ENCODE measurements at places on chromosomes 7 and 10.

- no peak for DNase-seq
These were observed 762.0 kb downstream of the SORCS1 start for GRCh38 chr10:106402458-106402857.

- DNase-seq, result no peak
These were observed 25.2 kb downstream of the CREB3L2 start for GRCh38 chr7:137976696-137977095.

DNA sequence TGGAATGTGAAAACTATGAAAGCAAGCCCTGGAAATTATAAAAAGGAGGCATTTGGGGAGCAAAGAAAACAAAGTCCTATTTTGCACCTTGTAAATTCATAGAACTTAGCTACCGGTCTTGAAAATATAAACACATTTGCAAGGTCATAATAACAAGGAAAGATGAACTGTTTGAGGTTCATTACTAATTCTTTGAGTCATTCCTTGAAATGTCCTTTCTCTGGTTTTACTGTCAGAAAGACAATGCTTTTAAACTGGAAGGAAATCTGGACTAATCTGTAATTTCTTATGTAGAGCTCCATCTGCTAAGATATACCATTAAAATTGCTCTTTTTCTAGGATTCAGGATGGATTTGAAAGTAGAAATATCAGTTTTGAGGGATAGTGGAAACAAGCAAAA, 1.4 kb downstream of the ERLIN1 start:
- DNase-seq, result no peak

- DNase-seq, result no peak
These were observed 287.5 kb upstream of the KLF14 start for GRCh38 chr7:131021460-131021859.

DNA sequence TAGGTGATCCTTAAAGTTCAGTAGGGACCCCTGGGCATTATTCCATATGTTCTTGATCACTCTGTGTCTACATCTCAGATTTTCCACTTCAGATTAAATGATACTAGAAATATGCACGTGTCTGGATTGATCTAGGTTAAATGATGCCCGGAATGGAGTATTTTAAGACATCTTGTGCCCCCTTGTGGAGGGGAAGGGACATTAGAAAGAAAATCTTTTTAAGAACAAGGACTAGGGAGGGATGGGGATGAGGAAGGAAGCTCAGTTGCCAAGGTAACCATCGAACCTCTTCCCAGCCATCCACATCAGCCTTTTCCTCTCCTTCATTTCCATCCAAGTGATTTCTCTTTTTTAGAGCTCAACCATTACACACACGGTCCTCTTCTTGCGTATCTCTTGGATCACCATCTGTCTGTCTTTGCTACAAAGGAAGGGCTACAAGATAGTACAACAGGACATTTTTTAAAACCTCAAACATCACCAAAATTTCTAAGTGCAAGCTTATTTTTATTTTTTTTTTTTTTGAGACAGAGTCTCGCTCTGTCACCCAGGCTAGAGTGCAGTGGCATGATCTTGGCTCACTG, 40.5 kb downstream of the PRSS2 start:
- DNase-seq, result peak; percentile 13

- no peak for DNase-seq
These were observed 121.8 kb downstream of the WDR37 start for GRCh38 chr10:1177936-1178335.

DNA sequence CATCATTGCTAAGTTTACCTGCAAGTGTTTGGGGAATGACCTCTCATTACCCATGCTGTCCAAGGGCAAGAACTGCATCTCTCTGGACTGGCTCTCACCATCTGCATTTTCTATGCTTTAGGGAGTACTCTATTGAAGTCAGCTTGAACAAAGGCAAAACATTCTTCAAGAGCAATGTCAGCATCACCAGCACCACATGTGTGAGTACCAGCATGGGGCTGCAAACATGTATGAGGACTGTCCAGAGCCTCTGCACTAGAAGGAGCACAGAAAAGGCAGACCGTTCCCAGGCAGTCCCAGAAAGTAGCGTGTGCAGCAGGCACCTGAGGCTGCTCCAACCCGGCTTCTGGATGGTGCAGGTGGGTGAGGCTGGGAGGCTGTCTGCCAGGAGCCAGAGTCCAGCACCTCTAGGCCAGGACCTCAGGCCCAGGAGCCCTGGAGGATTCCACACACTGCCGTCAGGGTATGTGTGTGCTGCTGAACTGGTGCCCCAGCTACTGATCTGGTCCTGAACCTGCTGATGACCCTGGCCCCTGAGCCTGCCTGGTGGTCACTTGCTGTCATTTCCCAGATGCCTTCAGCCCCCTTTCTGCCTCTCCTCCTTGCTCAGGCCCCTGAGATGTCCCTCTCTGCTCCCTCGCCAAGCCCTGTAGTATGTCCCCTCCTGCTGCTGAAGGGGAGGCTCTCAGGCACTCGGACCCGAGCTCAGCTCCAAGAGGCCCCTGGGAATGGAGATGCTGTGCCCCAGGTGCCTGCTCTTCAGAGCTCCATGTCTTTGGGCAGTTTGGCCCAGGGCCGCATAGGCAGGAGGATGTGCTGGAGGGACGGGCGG, 20.7 kb downstream of the ANTXRL start:
- DNase-seq, result no peak

GRCh38 chr7:128922496-128923410, 12.2 kb upstream of the KCP start:
- no peak for DNase-seq

- no peak for DNase-seq
These were observed 11.0 kb downstream of the MAPK8 start for GRCh38 chr10:48317321-48317990.

GRCh38 chr7:473211-473734, 46.4 kb downstream of the PDGFA start:
- DNase-seq, result no peak

DNA sequence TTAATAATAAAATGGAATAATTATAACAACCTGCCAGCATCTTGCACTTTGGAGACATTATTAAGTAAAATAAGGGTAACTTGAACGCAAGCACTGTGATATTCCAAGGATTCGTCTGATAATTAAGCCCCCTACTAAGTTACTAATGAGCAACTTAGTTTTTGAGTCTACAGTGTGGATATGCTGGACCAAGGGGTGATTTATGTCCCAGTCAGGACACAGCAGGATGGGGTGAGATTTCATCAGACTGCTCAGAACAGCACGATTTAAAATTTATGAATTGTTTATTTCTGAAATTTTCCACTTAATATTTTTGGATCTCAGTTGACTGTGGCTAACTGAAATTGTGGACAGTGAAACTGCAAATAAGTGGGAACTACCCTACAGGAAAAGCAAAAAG, 182.8 kb upstream of the PHF14 start:
- no peak for DNase-seq

GRCh38 chr7:128833148-128833945, 3.1 kb downstream of the FLNC start:
- no peak for DNase-seq

DNA sequence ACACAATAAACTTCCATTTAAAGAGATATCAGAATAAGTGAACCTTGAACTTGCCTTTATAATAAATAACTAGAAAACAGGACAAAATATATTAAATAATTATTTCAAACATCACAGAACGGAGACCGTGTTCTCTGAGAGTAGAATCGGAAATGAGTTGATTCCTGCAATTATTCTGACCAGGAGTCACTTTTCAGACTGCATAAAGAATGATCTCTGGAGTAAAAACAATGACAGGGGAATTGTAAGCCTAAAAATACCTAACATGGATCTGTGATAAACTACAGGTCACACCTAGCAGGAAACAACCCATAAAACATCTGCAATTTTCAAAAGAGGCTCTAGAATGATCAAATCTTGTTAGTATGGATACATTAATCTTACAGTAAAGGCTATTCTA, 577.5 kb upstream of the SORCS1 start:
- no peak for DNase-seq

- no peak for DNase-seq
These were observed 174.8 kb upstream of the CDCA7L start for GRCh38 chr7:22120391-22121053.

DNA sequence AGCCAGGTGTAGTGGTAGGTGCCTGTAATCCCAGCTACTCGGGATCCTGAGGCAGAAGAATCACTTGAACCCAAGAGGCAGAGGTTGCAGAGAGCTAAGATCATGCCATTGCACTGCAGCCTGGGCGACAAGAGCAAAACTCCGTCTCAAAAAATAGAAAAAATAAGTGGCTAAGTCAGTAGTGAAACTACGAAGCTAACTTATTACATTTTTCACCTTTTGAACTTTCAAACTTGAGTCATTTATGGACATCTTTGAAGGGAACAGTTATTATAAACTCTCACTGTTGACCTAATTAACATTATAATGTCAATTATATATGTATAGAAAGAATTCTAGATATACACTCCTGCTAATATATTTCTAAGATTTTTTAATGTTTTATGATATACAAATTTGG, 541.5 kb upstream of the C7orf33 start:
- no peak for DNase-seq

DNA sequence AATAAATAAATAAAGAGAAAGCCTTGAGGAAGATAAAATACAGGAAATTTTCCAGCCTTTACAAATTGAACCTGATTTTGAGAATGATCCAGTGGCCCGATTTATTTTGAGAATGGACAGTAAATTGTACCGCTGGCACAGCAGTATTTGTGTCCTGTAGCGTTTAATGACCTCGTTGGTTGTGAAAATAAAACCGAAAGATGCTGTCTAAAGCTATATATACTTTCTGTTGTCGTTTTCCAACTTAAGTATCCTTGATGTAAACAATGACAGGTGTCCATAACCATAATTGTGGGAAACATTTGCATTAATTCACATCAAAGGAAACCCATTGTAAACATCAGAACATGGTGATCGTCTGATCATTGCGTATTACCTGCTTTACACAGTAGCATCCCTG, 38.8 kb downstream of the TBXAS1 start:
- no peak for DNase-seq

- DNase-seq, result no peak
These were observed 96.7 kb downstream of the ARHGAP22 start for GRCh38 chr10:48507933-48508790.

DNA sequence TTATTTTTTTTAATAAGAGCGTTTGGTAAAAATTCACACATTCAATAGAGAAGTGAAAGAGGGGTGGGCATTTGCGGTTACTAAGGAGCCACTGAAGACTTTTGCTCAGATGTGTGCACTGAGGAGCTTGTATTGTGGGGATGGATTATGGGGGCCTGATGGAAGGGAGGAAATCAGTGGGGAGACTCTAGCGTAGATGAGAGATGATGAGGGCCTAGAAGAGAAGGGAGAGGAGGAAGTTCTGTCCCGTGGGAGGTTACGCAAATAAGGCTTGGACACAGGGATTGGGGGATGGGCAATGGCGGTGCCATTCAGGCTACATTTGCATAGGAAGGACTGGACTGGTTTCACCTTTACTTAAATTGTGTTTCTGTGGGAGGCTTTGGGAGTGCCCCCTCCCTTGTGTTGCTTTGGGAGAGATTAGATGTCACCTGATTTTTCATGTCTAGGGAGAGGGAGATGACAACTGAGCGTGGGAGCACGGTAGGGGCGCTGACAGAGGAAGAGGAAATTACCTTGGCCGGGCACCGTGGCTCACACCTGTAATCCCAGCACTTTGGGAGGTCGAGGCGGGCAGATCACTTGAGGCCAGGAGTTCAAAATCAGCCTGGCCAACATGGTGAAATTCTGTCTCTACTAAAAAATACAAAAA, 2.2 kb upstream of the HIP1 start:
- no peak for DNase-seq

- no peak for DNase-seq
These were observed 1.2 kb upstream of the ZEB1 start for GRCh38 chr10:31317652-31318381.

- DNase-seq, result no peak
These were observed 152.9 kb upstream of the ASAH2 start for GRCh38 chr10:50404021-50404773.

- DNase-seq, result no peak
These were observed 35.0 kb downstream of the UNC5B start for GRCh38 chr10:71247414-71247705.

- DNase-seq, result no peak
These were observed 587.2 kb downstream of the SORCS1 start for GRCh38 chr10:106577266-106577665.

DNA sequence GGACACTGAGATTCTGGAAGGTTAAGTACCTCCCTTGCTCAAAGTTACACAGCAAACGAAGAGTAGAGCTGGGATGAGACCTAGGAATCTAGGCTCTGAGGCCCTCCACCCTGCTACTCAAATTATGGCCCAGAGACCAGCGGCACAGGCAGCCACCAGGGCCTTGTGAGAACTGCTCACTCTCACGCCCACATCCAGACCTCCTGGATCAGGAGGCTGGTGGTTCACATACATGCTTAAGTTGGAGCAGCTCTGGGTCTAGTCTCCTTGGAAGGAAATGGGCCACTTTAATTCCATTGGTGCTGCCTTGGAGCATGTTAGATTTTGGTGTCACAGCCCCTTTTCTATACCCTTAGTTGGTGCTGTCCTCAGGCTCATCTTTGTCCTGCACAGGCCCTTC, 41.9 kb downstream of the ADRA2A start:
- no peak for DNase-seq

DNA sequence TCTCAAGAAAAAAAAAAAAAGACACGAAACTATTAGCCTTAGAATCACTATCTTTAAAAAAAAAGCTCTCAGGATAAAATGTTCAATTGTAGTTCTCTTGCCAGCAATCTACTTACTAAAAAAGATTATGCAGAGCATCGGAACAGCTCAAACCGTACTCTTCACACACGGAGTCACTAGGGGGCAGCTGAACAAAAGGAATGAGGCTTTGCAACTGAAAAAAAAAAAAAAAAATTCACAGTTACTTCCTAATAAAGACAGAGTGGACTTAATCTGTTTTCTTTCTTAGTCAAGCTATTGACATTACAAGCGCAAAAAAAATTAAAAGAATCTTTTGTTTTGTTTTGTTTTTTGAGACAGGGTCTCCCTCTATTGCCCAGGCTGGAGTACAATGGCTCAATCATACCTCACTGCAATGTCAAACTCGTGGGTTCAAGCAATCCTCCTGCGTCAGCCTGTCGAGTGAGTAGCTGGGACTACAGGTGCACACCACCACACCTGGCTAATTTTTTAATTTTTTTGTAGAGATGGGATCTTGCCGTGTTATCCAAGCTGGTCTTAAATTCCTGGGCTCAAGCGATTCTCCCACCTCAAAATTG, 11.5 kb downstream of the PMS2 start:
- DNase-seq, result peak; percentile 43

DNA sequence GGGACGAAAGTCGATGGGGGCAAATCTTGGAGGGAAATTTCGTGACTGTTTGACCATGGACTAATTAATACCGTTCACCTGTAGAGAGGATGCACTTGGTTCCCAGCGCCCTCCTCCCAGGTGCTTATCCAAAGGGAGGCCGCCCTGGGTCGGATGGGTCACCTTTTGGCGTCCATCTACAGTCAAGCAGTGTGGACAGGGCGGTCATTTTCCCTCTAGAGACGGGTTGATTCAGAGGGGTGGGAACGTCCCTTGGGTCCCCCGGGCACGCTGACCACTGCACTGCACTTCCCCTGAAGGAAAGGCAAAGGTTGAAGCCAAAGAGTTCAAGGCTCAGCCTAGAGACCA, 2.0 kb downstream of the PRR15 start:
- DNase-seq, result no peak

GRCh38 chr7:74573512-74573911, 84.0 kb upstream of the GTF2I start:
- DNase-seq, result no peak

GRCh38 chr7:142671506-142671905, 77.8 kb upstream of the PRSS1 start:
- no peak for DNase-seq

- no peak for DNase-seq
These were observed 168.5 kb downstream of the PLXNA4 start for GRCh38 chr7:132407764-132408163.
